ENCODE measurements at places on chromosomes 5 and 9.

- no peak for DNase-seq
These were observed 13.3 kb upstream of the RNF130 start for GRCh38 chr5:180084638-180085561.

- no peak for DNase-seq
These were observed 68.5 kb downstream of the PTCD2 start for GRCh38 chr5:72388646-72389045.

DNA sequence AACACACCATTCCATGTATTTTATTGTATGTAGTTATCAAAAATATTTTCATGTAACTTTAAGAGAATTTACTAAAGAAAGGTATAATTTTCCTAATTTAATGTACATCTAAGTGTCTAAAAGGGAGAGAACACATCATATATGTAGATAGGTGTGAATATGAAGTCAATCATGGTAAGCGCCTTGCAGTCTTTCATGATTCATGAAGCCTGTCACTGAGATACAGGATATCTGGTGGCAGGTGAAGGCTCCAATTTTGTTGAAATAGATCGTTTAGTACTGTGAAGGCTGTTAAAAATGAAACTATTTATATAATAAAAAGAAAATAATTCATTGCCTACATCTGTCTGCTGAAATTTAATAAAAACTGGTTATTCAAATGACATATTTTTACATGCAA lies 15.5 kb upstream of the RGMB start:
- DNase-seq = no peak

DNA sequence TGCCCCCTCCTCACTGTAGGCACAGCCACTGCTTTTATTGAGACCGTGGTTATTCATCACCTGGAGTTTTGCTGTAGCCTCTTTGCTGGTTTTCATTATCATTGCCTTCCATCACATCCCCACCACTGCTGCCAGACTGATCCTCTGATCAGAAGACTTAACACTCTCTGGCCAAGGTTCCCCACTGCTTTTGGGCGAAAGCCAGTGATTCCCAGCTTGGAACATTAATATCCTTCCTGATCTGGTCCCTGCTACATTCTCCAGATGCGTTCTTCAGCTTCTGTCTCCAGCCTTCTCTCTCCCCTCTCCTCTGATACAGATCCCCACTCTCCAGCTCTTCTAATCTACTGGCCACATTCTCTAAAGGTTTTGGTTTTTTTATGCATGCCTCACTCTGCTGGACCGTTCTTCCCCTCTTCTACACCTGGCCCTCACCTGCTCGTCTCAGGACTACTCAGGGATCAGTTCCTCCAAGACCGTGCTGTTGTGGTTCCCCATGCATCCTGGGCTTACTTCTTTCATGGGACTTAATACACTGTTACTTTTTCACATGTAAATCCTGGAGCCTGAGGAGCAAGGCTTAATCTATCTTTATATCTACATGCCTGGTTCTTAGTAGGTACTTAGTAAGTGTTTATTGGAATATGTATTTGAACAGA lies 115.0 kb downstream of the PRKACG start:
- DNase-seq = no peak

- DNase-seq = no peak
These were observed 10.3 kb upstream of the RIOK2 start for GRCh38 chr5:97193355-97193688.

GRCh38 chr5:143636931-143637528 lies 174.9 kb upstream of the HMHB1 start:
- DNase-seq = no peak

DNA sequence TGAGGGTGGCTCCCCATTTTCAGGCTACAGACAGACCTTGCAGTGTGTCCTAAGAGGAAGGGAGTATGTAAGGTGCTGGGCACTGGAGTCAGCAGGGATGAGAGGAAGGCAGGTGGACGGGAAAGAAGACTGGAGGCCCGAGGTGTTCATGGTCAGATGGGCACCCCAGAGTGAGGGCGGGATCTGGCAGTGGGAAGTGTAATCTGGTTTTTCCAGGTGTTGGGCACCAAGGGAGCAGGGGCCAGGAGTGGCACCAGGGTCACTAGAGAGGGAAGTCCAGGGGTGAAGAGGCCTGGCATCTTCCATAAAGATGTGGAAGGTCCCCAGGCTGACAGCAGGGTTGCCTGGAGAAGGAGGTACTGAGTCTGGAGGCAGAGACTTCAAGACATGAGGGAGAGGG lies 29.7 kb downstream of the PITX1 start:
- no peak for DNase-seq

- no peak for DNase-seq
These were observed 352.4 kb downstream of the CETN3 start for GRCh38 chr5:90056911-90057705.

DNA sequence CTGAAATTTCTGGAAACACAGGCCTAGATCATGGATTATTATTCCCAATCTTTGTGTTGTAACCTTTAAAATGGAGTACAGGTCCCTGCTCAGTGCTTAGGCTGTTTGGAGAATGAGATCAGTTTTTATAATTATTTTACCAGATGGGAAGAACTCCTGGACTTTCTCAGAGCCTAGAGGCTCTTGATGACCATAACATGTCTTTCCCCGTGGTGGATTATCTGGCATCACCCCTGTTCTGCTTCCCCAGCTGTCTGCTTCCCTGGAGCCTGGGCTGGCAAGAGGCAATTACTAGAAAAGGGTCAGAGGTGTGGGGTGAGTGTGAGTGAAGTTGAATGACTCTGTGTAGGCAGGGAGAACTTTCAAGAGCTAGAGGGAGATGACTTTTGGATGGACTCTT lies 143.0 kb downstream of the CARTPT start:
- no peak for DNase-seq

GRCh38 chr5:90845723-90846554 lies 287.3 kb downstream of the ADGRV1 start:
- DNase-seq = no peak

DNA sequence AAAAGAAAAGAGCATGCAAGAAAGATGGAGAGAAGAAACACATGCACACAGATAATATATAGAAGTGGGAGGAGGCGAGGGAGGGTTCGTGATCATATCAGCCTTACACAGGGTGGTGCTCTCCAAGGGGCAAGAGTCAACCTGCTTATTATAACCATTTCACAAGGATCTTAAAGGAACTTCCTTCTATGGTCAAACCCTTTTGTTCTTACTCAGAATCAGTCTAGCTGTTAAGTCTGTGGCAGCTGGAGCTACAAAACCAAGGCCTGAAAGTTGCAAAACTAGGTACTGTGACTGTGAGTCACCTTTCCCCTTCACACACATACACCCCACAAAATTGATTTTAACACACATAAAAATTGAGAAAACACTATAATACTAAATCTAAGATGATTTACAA lies 18.5 kb upstream of the ERMP1 start:
- no peak for DNase-seq

- no peak for DNase-seq
These were observed 226.1 kb upstream of the NMUR2 start for GRCh38 chr5:152631221-152631620.

GRCh38 chr9:16575142-16575985 lies 295.1 kb downstream of the BNC2 start:
- DNase-seq = no peak

GRCh38 chr5:155729684-155730059 lies 597.3 kb upstream of the SGCD start:
- DNase-seq = no peak

- DNase-seq = no peak
These were observed 50.0 kb upstream of the SLC25A51 start for GRCh38 chr9:37953775-37954437.

- no peak for DNase-seq
These were observed 48.7 kb upstream of the HOMER1 start for GRCh38 chr5:79562351-79563246.

Measured in central memory CD8-positive, alpha-beta T cell (primary cell).